Bronchial epithelial cell (primary cell): ENCODE measurements at places on chromosomes 7 and 10. TPM values are rescaled to one million over a fixed set of nuclear protein-coding genes. Genes with fewer than 3 reads are reported as not detected.

The ATG9B gene
- total RNA-seq: under 0.01 and 0.26 TPM in 2 replicates

The CUZD1 gene
- 0.51 and 0.79 TPM in 2 replicates for total RNA-seq

The CTAGE8 gene
- 1.7 and 2.4 TPM in 2 replicates for total RNA-seq

GRCh38 chr7:151559557-151560183, 40.0 kb upstream of the RHEB start:
- DNase-seq: no peak
